ENCODE measurements at places on chromosomes 2 and 18. TPM values are rescaled to one million over a fixed set of nuclear protein-coding genes. Genes with fewer than 3 reads are reported as not detected.

DNA sequence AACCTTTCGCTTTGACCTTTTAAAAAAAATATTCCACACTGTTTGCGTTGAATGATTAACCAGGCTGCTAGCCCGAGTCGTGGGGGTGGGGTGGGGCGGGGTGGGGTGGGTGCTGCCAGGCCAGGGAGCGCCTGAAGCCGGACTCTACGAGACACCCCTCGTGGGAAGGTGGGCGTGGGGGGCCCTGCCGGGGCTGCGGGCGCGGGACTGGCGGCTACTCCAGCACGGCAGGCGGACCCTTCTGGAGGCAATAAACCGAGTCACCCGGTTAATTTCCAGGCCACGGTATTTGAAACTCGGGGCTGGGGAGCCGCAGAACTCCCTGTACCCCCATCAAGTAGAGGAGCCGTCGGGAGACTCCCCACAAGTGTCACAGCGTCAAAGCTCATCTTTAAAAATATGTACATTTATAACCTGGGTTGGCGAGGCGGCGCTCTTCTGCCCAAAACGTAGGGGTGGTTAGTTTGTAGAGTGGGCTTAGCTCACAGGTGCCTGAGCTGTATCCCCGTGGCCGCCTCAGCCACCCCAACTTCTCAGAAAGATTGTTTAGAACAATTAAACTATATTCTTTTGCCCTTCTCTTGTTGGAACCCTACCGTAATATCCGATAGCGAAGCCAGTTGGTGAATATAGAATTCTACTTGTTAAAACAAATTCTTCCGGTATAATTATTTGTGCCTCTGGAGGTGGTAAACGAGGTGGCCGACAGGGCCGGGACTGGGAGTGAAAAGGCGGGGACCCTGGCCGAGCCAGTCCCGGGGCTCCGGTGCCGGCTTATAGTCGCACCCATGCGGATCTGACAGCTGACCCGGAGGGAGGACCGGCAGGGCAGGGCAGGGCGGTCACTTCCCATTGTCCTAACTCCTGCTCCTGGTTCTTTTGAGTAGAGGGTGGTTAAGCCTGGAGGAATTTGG is 1.4 kb downstream of the B3GNT2 start:
- H3K27me3 ChIP-seq: peaks cover 4% of the 10 kb centered on the region
- peak overlapping the region; percentile 91 for H3K27ac ChIP-seq
- peak; percentile 30 for DNase-seq
- H3K4me3 ChIP-seq: peak overlapping the region; percentile 90
- H3K4me1 ChIP-seq: peaks cover 48% of the 10 kb centered on the region

GRCh38 chr2:231069379-231070054 is 12.8 kb downstream of the PSMD1 start:
- H3K4me1 ChIP-seq: peaks cover 22% of the 10 kb centered on the region
- H3K27ac ChIP-seq: peak overlapping the region; percentile 42
- H3K27me3 ChIP-seq: no peaks in the 10 kb centered on the region
- H3K4me3 ChIP-seq: no peak overlapping the region
- peaks cover 72% of the 10 kb centered on the region for H3K36me3 ChIP-seq

DNA sequence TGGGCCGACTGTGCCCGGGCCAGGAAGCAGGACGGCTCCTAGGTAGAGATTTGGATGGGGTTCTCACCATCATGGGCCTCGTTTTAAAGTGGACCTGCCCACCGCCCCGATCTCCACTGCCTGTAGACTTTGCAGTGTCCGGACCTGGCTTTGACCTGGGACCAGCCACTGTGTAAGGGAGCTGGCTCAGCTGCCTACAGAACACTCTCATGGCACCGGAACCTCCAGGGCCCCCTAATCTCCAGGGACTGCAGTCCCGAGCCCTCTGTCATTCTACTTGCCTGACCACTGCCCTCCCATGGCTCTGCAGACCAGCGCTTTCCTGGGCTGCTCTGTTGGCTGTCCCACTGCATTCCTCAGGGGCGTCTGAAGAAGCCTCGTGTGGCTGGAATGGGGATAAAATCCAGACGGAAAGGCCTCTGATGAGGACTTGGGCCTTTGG is 120.8 kb downstream of the GLI2 start:
- H3K4me1 ChIP-seq: no peaks in the 10 kb centered on the region
- H3K4me3 ChIP-seq: no peak overlapping the region
- no peak overlapping the region for H3K27ac ChIP-seq
- no peak for DNase-seq

- no peaks in the 10 kb centered on the region for H3K36me3 ChIP-seq
- peaks cover 14% of the 10 kb centered on the region for H3K4me1 ChIP-seq
- peak overlapping the region; percentile 43 for H3K4me3 ChIP-seq
- no peak for DNase-seq
- H3K27me3 ChIP-seq: peaks cover 65% of the 10 kb centered on the region
- no peak overlapping the region for H3K27ac ChIP-seq
Observed at GRCh38 chr2:101152272-101153076, 1.3 kb upstream of the TBC1D8 start.

GRCh38 chr2:140178234-140178633 is 1398.0 kb upstream of the NXPH2 start:
- H3K4me1 ChIP-seq: no peaks in the 10 kb centered on the region
- H3K36me3 ChIP-seq: no peaks in the 10 kb centered on the region
- H3K4me3 ChIP-seq: no peak overlapping the region
- no peaks in the 10 kb centered on the region for H3K27me3 ChIP-seq
- H3K27ac ChIP-seq: no peak overlapping the region

The ALK gene
- total RNA-seq: not detected

All from activated T-helper 2 cell treated with anti-CD3 and anti-CD28 coated beads, Interferon-gamma antibody, Interleukin-2, Interleukin-4, amounts not matched to agents 10 μg/mL and 5 μg/mL and 100 μg/mL, durations not matched to agents 14 hours and 24 hours and 36 hours (primary cell).